ENCODE measurements at places on chromosomes 5 and 9. TPM values are rescaled to one million over a fixed set of nuclear protein-coding genes. Genes with fewer than 3 reads are reported as not detected.

SPINK7 gene
- total RNA-seq = not detected

- no peak for DNase-seq
These were observed 19.1 kb downstream of the TGFBI start for GRCh38 chr5:136047858-136048257.

DNA sequence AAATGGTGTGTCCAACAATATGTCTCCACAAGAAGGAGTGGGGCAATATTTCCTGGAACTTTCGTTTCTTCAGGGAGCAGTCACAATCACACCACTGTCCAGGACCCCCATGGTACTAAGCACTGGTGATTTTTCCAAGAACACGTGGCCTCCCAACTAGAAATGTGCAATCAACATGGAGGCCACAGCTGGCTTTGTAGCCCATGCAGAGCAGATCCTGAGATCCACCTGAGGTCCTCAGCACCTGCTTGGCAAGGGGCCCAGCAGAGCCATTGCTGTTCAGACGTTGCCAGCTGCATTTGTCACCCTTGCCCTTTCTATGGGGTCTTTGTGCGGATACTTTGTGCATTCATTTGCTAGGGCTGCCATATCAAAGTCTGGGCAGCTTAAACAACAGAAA, 334.5 kb upstream of the IRX4 start:
- no peak for DNase-seq

- DNase-seq = no peak
These were observed 151.8 kb upstream of the RAD23B start for GRCh38 chr9:107131108-107131799.

- DNase-seq = peak; percentile 72
These were observed at the start of gene ZFP37 for GRCh38 chr9:113056191-113057106. ZFP37 (minus strand) TSS chr9:113056724; CDS start chr9:113056688, 36 bp downstream.

- DNase-seq = no peak
These were observed 221.8 kb downstream of the SNCAIP start for GRCh38 chr5:122533825-122534224.

SOHLH1 gene
- total RNA-seq = not detected

SH3RF2 gene
- not detected for total RNA-seq

GRCh38 chr5:58761407-58761806, 178.5 kb downstream of the RAB3C start:
- no peak for DNase-seq

OLFML2A gene
- total RNA-seq = not detected

DNA sequence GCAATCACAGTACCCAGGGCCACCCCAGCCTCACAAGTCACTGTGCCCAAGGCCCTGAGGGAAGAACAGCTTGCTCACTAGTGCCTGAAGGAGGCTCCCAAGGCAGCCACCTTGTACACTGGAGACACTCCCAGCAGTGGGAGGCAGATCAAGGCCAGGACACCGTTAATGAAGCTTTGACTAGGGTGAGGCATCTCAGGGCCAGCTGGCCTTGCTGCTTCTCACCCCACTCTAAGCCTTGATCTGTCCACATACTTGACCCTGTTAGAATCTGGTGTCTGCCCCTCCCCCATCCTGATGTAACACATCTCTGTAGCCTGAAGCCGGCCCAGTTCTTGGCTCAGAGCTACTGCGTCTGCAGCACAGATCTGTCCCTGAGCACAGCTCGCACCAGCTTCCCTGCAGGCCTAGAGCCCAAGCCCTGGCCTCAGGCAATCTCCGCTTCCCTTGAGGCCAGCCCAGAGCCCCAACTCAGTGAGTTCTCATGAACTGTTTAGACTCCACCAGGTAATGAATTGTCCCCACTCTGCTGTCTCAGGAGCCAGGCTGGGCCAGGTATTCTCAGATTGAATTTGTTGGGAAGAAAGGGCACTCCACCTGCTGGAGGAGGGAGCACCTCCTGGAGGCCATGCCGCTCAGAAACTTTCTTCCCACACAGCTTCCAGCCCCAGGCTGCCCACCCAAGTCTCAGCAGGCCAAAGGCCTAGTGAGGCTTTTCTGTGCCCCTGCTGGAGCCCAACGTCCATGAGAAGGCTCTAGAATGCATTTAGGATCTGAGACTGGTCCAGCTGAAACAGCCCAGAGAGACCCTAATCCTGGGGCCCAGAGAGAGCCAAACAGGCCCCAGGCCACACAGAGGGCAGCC, 13.4 kb upstream of the JADE2 start:
- no peak for DNase-seq

Data from naive thymus-derived CD4-positive, alpha-beta T cell (primary cell).